ENCODE measurements at places on chromosomes 12 and 14.

GRCh38 chr14:90398841-90399540 is 2.2 kb downstream of the CALM1 start:
- DNase-seq: no peak

- no peak for DNase-seq
These were observed 235.8 kb upstream of the TMTC1 start for GRCh38 chr12:30019366-30020140.

- DNase-seq: no peak
These were observed 121.2 kb downstream of the PRICKLE1 start for GRCh38 chr12:42468341-42468821.

GRCh38 chr14:50830044-50830931 is 674 bp downstream of the NIN start:
- no peak for DNase-seq

GRCh38 chr12:2719392-2719791 is 75.4 kb upstream of the FKBP4 start:
- DNase-seq: no peak

DNA sequence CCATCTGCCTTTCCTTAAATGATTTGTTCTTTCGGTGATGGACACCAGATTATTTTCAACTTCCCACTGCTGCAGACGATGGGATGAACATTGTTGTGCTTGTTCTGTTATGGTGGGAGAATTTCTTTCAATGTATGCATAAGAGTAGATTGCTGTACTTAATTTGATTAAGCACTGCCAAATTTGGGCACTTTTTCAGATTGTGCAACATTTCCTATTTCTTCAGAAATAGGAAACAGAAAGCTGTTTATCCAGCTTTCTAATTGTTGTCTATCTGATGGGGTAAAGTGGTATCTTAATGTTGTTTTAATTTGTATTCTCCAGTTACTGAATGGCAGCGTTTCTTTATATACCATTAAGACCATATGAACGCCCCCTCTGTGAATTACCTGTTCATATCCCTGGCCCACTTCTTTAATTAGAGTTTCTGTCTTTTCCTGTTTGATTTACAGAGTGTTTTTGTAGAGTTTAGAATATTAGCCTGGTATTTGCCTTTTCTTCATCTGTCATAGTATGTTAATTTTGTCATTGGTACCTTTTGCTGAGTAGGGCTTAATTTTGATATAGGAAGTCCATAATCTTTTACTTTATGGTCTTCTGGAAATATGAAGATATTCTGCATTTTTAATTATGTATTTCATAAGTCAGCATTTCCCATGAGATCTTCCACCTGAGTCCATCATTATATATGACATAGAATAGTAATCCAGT is 59.6 kb downstream of the DIP2B start:
- DNase-seq: no peak

DNA sequence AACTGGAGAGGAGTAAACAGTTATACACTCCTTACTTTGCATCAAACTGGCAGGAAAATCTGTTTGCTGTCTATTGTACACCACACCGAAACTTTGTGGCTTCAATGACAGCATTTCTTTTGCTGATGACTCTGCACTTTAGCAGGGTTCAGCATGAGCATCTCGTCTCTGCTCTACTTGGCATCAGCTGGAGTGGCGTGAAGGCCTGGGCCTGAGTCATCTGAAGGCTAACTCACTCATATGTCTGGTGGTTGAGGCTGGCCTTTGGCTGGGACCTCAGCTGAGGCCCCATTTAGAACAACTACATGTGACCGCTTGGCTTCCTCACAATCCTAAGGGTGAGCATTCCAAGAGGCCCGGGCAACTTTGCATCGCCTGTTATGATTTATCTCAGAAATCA is 28.7 kb upstream of the REP15 start:
- DNase-seq: no peak

GRCh38 chr14:72479461-72479931 is 414.4 kb downstream of the DPF3 start:
- no peak for DNase-seq

DNA sequence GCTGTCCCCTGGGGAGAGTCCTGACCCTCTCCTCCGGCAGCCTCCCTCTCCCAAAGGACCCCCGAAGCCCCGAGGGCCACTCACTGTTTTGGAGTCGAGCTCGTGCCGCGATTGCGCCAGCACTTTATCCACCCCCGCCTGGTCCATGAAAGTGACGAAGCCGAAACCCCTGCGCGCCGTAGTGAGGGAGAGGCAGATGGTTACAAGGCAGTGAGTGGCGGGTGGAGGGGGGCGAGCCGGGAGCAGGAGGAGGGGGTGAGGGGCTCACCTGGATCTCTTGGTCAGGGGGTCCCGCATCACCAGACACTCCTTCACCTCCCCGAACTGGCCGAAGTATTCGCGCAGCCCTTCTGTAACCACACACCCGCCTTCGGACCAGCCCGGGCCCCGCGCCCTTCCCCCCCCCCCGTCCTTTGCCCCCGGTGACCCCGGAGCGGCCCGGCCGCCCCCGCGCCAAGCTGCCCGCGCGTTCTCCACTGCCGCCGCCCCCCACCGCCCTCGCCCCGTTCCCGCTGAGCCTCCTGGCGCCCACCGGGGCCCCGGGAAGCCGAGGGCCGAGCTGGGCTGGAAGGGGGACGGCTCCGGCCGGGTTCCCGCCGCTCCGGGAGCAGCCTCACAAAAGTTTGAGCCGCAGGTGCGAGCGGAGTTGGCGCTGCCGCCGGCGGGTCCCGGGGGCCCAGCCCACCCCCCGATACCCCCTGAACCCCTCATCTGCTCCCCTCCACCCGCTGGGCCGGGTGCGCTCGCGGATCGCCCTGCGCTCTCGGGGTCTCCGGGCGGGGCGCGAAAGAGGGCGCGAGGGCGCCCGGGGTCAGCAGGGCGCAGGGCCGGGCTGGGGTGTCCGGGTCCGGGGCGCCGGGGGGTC is 808 bp downstream of the MSI1 start:
- DNase-seq: no peak

- DNase-seq: no peak
These were observed 3.6 kb upstream of the TESC start for GRCh38 chr12:117102800-117103181.

- DNase-seq: no peak
These were observed 40.6 kb upstream of the GLIPR1 start for GRCh38 chr12:75439930-75440329.

DNA sequence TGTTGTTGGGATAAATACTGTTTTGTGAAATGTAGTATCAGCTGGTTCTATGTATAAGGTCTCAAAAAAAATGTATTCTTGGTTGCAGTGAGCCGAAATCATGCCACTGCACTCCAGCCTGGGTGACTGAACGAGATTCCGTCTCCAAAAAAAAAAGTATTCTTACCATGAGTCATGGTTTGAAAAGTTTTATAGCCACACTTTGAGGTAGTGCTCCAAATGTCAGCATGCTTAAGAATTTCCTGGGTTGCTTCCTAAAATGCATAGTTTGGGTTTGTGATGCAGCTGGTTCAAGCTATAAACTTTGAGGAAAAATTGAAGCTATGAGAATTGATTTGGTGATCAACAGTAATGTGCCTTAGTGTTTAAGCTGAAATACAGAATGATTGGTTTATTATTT is 48.0 kb downstream of the ETNK1 start:
- DNase-seq: no peak

GRCh38 chr14:20341646-20342045 is 1.8 kb upstream of the PARP2 start:
- no peak for DNase-seq

All from SK-N-MC (cell line).